Natural killer cell (primary cell): ENCODE measurements at places on chromosomes 1 and 21. TPM values are rescaled to one million over a fixed set of nuclear protein-coding genes. Genes with fewer than 3 reads are reported as not detected.
A peak's percentile ranks its signal among the peaks of the same experiment; 100 is the strongest.

The RCC1 gene
- 23.7 TPM for total RNA-seq

DNA sequence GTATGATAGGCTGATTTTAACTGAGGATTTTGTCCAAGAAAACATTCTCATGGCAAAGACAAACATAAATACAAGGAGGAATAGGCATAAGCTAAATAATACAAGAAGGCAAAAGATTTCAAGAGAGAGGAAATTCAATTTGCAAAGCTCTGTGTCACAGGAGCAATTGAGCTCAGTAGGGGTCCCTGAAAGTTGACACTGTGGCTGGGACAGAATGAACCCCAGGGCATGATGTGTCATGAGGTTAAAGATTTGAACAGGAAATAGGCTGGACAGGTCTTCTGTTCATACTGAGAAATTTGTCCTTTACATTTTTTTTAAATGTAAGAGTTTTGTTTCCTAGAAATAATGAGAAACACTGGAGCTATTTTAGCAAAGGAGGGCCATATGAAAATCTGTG, 555.4 kb upstream of the NEGR1 start:
- DNase-seq, result no peak

GRCh38 chr1:44672254-44672955, 1.9 kb downstream of the TMEM53 start:
- DNase-seq, result no peak

- DNase-seq, result no peak
Measured at GRCh38 chr1:41102653-41103052, 81.1 kb upstream of the SLFNL1 start.

GRCh38 chr1:116075990-116076389, 35.2 kb upstream of the MAB21L3 start:
- DNase-seq, result no peak

The SLAMF9 gene
- total RNA-seq, result not detected

GRCh38 chr1:206472454-206472853, 2.2 kb downstream of the IKBKE start:
- peak; percentile 47 for DNase-seq

GRCh38 chr1:15736038-15736891, at the start of gene SLC25A34:
SLC25A34 (plus strand) TSS chr1:15736258; CDS start chr1:15736486, 228 bp downstream.
- DNase-seq, result no peak

- DNase-seq, result no peak
Measured at GRCh38 chr1:113415310-113416070, 25.2 kb downstream of the MAGI3 start.

The VWA5B1 gene
- total RNA-seq, result not detected

DNA sequence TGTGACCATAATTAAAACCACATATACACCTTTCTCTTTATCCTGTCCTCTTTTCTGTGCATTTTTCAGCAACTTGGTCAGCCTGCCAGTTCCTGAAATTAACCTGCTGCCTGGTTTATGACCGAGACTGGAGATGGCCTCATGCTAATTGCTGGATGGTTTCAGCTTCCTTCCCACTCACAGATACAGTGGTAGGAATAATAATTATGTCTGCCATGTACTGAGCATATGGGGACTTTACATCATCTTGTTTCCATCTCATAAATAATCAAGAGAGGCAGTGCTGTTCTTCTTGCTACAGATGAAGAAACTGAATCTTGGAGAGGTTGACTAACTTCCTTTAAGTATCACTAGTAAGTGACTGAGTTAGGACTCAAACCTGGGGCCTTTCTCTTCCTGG, 148.2 kb downstream of the NOS1AP start:
- DNase-seq, result no peak

DNA sequence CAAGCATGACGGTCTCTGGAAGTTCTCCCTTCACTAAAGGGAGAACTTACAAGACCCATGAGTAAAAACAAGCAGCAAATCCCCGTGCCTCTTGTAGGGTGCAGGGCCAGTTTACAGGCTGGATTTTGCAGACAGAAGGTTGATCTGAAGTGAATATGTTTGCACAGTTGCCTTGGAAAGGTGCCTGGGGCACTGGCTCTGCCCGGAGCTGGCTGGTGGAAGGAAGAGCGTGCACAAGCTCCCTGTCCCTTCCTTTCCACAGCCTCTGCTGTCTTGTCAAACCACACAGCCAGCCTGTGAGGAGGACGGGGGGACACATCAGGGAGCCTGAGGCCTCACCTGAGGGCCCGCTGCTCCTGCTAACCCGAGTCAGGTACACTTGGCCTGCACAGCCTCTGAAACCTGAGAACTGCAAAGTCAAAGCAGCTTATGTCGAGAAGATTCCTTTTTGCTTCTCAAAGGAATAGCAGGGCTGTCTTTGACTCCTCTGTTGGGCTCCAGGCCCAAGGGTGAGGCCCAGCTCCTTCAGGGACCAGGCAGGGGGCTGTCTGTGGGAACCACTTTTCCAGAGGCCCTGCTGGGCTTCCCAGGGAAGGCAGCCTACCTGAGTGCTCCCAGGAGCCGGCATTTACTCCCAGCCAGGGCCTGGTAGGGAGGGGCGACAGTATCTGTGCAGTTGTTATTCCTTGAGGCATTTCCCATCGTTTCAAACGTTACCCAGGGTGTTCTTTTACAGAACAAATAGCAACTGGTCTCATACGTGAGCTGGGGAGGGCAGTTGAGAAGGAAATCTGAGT, 251.5 kb downstream of the SIPA1L2 start:
- no peak for DNase-seq

- no peak for DNase-seq
Measured at GRCh38 chr1:94272388-94272787, 35.0 kb upstream of the ARHGAP29 start.

The ITLN2 gene
- not detected for total RNA-seq
